Stimulated activated CD4-positive, alpha-beta T cell treated with anti-CD3 and anti-CD28 coated beads, Interleukin-12 subunit alpha, Interleukin-12 subunit beta, amount 100 ng/mL, for 48 hours (primary cell): ENCODE measurements at places on chromosomes 11 and 22.

- peak; percentile 24 for DNase-seq
Observed at GRCh38 chr11:122863704-122864326, 18.7 kb upstream of the JHY start.

DNA sequence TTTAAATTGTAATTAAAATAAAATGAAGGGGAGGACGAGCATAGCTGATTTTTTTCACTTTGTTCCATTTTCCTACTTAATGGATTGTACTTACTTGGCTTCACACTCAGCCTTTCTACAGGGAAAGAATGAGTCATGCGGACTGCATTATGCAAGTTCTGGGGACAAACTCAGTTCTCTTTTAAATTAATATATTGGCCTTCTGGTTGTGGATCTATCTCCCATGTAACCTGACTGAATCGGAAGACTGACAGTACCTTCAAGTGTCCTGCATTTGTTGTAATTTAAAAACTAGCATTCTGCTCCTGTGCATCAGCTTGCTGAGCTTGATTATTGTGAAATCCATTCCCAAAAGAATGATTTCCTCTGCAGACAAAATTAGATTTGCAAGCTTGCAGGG is 12.2 kb downstream of the OR8D1 start:
- DNase-seq = no peak

GRCh38 chr22:46731246-46732040 is 6.6 kb downstream of the CERK start:
- DNase-seq = no peak

GRCh38 chr11:17683377-17684161 is 35.8 kb upstream of the MYOD1 start:
- DNase-seq = no peak

- no peak for DNase-seq
Observed at GRCh38 chr11:20595101-20595500, 4.3 kb upstream of the SLC6A5 start.

DNA sequence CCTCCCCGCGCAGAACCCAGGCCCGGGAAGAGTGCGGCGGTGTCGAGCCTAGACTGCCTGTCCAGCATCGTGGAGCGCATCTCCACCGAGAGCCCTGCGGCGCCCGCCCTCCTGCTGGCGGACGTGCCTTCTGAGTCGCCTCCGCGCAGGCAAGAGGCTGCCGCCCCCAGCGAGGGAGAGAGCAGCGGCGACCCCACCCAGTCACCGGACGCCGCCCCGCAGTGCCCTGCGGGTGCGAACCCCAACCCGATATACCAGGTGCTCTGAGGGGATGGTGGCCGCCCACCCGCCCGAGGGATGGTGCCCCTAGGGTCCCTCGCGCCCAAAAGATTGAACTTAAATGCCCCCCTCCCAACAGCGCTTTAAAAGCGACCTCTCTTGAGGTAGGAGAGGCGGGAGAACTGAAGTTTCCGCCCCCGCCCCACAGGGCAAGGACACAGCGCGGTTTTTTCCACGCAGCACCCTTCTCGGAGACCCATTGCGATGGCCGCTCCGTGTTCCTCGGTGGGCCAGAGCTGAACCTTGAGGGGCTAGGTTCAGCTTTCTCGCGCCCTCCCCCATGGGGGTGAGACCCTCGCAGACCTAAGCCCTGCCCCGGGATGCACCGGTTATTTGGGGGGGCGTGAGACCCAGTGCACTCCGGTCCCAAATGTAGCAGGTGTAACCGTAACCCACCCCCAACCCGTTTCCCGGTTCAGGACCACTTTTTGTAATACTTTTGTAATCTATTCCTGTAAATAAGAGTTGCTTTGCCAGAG is 2.0 kb downstream of the MYOD1 start:
- DNase-seq = no peak

GRCh38 chr11:133893381-133893780 is 48.1 kb upstream of the SPATA19 start:
- DNase-seq = no peak

- no peak for DNase-seq
Observed at GRCh38 chr11:77065878-77066228, 918 bp upstream of the CAPN5 start.

- DNase-seq = no peak
Observed at GRCh38 chr11:12430954-12431595, 53.7 kb downstream of the PARVA start.

DNA sequence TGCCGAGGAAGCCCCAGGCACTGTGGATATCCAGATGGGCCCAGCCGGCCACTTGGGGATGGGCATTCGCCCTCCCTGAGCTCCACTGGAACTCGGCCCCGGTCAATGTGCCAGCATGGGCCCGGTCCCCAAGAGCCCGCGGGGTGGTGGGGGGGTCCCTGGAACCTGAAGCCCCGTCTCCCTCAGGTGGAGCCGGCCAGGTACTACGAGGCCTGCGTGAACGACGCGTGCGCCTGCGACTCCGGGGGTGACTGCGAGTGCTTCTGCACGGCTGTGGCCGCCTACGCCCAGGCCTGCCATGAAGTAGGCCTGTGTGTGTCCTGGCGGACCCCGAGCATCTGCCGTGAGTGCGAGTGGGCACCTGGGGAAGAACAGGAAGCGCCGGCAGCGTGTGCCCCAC is 21.2 kb downstream of the MUC5AC start:
- DNase-seq = no peak

- DNase-seq = no peak
Observed at GRCh38 chr11:74696500-74696899, 34.7 kb downstream of the CHRDL2 start.

GRCh38 chr11:13771151-13771550 is 102.7 kb downstream of the FAR1 start:
- no peak for DNase-seq

DNA sequence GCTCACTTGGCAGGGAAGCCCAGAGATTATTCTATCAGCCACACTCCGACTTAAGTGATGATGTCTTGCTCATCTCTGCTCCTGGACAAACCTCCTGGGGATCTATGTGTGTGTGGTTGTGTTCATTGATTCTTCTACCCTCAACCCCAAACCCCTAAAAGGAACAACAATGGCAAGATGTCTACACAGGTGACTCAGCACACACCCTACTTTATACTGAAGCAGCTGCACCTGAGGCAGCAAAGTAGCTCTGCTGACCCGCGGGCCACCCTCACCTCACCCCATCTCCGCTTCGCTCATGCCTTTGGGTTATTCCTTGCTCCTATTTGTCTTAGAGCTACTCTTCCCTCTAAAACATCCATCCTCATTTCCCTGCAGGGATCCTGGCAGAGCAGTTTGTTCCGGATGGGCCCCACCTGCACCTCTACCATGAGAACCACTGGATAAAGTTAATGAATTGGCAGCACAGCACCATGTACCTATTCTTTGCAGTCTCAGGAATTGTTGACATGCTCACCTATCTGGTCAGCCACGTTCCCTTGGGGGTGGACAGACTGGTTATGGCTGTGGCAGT is 38.7 kb downstream of the TMEM45B start:
- DNase-seq = no peak

DNA sequence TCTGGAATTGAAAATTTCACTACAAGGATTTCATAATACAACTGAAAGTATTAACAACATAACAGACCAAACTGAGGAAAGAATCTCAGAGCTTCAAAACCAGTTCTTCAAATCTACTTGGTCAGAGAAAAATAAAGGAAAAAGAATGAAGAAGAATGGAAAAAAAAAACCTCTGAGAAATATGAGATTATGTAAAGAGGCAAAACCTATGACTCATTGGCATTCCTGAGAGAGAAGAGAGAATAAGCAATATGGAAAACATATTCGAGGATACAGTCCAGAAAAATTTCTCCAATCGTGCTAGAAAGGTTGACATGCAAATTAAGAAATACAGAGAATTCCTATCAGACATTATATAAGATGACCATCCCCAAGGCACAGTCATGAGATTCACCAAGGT is 23.4 kb upstream of the GPR83 start:
- no peak for DNase-seq

DNA sequence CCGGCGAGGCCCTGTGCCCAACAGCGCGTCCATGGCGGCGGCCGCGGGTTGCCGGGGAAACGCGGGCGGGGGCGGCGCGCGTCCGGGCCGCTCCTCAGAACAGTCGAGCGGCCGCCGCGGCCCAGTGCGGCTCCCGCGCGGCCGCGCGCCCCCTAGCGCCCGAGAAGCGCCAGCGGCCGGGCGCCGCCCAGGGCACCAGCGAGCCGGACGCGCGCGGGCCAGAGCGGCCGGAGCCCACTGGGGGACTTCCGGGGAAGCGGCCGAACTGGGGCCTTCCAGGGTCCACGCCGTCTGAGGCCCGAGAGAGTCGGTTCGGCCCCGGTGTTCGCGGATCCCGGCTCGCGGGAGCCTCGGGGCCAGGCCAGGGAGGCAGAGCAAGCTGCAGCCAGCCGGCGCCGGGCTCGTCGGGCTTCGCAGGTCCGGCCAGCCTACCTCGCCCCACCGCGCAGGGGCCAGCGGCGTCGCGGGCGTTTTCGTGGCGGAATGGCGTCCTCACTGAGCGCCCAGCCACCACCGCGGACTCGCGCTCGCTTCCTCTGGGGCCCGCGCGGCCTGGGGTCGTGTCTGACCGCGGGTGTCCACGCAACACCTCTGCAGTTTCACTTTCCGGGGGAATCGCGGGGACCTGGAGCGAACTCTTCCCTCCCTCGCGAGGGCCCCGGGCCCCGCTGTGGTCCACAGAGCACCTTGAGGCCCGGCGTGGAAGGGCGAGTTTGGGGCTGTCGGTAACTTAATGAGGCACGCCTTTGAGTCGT is at the start of gene DENND6B:
TSS of gene DENND6B (minus strand) at position 57 of the 755 bp plus-strand sequence. CDS start at position 33, 24 bp downstream.
- no peak for DNase-seq

DNA sequence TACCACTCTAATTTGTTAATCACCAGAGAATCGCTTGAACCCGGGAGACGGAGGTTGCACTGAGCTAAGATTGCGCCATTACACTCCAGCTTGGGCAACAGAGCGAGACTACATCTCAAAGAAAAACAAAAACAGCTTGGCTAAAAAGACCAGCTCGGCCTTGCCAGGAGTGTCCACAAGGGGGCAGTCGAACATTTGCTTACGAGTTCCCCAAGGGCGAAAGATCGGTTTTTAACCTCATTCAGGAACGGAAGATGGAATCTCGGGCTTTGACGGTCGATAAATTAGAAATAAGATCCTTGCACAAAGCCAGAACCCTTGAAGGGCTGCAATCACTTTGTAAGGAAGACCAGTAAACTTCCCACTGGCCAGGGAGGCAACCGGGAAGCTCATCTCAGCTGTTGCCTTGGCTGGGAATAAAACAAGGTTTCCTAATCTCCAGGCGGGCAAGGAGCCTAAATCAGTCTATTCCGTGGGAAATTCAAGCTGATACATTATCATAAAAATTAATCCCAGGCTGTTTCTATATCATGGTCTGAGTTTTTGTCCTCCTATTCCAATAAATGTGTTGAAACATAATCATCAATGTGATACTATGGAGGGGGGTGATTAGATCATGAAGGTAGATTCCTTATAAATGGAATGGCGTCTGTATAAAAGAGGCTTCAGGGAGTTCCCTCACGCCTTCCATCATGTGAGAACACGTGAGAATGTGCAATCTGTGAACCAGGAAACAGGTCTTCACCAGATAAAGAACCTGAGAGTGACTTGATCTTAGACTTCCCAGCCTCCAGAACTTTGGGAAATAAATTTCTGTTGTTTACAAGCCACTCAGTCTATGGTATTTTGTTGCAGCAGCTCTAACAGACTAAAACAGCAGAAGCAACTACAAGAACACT is 14.9 kb upstream of the SLC29A2 start:
- DNase-seq = peak; percentile 72

DNA sequence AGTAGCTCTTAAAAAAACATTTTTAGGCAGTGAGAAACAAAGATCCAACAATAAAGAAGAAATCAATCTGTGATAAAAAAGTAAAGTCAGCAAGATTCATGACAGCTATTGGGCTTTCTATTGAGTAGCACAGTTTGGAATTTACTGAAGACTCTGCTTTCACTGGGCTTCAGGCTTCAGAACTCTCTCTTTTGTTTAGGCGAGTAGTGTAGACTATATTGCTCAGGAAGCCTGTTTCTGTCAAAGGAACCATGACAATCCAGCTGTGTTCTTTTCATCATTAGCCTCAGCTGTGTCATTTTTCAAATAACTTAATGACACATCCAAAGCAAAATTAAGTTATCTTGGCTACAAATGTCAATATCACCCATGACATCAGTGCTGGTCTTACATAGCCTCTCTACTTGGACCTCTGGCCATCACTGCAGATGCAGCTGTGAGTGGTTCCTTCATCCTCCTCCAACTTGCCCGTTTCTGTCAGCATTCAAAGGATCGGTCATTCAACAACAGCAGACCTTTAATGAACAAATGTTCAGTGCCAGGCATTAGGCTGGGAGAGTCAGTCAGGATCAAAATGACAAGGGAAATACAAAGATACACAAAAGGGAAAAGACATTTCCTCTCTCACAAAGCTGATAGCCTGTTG is 332.8 kb upstream of the MTNR1B start:
- no peak for DNase-seq

- DNase-seq = no peak
Observed at GRCh38 chr11:65625628-65626342, 10.2 kb downstream of the PCNX3 start.

DNA sequence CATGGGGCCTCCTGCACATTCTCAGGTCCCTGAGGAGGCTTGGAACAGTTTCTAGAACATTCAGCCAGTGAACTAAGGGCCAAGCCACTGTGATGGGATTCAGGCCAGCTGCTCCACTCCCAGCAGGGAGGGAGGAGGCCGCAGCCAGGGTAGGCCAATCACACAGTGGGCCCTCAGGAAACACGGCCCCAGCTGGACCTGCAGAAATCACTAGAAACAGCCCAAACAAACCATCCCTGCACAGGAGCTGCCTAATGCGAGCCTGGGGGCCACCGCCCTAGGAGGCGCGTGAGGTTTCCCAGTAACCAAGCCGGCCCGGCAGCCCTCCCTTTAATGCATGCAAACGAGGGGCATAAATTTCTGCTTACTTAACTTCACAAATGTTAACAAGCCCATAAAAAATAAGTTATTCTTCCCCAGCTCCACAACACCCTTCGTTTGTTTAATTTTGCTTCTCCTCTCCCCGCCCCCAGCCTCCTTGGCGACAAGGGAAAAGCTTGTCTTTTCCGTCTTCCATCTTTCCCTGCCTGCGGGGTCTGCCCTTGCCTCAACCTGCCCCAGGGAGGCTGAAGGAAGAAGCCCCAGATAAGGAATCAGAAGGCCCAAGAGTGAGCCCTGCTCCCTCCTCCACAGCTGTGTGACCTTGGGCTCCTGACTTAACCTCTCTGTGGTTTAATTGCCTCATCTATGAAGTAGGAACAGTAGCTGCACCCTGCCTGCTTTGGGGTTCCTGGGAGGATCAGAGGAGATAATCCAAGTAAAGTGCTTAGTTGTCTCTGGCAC is 25.7 kb downstream of the ELFN2 start:
- DNase-seq = no peak

DNA sequence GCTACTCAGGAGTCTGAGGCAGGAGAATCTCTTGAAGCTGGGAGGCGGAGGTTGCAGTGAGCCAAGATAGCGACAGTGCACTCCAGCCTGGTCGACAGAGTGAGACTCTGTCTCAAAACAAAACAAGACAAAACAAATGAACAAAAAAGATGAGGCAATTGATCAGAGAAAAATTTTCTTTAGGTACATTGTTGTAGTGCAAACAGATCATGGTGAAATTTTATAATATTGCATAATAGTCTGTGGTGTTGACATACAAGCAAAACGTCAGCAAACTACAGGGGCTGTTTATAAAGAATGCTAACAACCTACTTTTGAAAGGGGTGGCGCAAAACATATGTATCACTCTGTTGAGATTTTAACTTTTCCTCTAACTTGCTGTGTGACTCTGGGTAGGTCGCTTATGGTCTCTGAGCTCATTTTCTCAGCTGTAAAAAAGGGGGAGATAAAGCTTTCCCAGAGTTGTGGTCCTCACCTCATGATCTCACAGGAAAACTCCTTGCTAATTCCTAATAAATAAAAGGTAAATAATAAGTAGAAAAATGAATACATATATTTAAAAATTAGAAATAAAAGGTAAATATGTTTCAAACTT is 64.8 kb upstream of the NUP160 start:
- no peak for DNase-seq

GRCh38 chr11:107257710-107258109 is 199.9 kb downstream of the CWF19L2 start:
- DNase-seq = no peak
